ENCODE measurements at places on chromosomes 6 and 20.

GRCh38 chr6:9936551-9936950, 478.3 kb downstream of the TFAP2A start:
- DNase-seq: no peak
- H3K4me1 ChIP-seq: no peaks in the 10 kb centered on the region
- H3K36me3 ChIP-seq: no peaks in the 10 kb centered on the region
- H3K27ac ChIP-seq: no peak overlapping the region
- no peaks in the 10 kb centered on the region for H3K27me3 ChIP-seq

GRCh38 chr6:47023573-47023972, 18.6 kb downstream of the ADGRF1 start:
- H3K4me3 ChIP-seq: no peak overlapping the region
- H3K27ac ChIP-seq: no peak overlapping the region
- H3K4me1 ChIP-seq: no peaks in the 10 kb centered on the region

- no peak overlapping the region for H3K4me3 ChIP-seq
- DNase-seq: no peak
- H3K4me1 ChIP-seq: no peaks in the 10 kb centered on the region
- H3K27ac ChIP-seq: no peak overlapping the region
- no peaks in the 10 kb centered on the region for H3K27me3 ChIP-seq
Observed at GRCh38 chr20:25339608-25340007, 51.0 kb downstream of the ABHD12 start.

GRCh38 chr20:53170196-53170595, 198.0 kb downstream of the TSHZ2 start:
- DNase-seq: no peak
- H3K4me1 ChIP-seq: peaks cover 8% of the 10 kb centered on the region
- H3K27ac ChIP-seq: no peak overlapping the region

DNA sequence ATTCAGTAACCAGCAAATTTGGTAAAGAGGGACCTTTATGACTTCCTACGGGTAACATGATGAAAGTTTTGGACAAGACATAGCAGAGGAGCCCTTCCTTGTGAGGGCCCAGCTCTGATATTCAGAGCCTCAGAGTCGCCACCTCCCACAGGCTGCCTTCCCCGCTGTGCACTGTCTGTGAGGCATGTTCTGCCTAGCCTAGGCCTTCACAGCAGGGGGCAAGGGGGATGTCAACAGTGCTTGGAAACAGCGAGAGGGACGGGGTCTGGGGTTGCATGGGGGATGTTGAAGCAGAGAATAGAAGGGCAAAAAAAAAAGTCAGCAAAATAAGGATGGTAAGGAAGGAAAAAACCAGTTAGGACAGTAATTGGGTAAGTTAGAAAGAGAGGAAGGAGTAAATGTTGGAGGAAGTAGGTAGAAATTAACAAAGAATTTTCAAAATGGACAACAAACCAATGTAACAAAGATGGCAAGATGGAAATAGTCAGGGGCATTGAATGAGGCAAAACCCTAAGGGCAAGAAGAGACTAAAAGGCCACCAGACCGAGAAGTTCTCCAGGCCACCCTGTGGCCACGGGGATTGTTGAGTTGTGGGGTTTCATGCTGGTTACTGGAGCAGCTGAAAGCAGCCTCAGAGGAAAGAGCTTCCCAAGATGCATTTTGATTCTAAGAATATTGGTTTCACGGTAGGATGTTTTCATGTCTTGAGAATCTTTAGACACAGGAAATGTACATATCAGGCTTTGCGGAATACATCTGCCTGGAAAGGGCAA, 139.8 kb downstream of the LY86 start:
- H3K27ac ChIP-seq: no peak overlapping the region
- peaks cover 37% of the 10 kb centered on the region for H3K4me1 ChIP-seq
- DNase-seq: no peak
- no peaks in the 10 kb centered on the region for H3K27me3 ChIP-seq
- no peaks in the 10 kb centered on the region for H3K36me3 ChIP-seq
- no peak overlapping the region for H3K4me3 ChIP-seq

GRCh38 chr20:53872081-53872541, 198.3 kb downstream of the BCAS1 start:
- peaks cover 43% of the 10 kb centered on the region for H3K4me1 ChIP-seq
- H3K27ac ChIP-seq: no peak overlapping the region
- no peaks in the 10 kb centered on the region for H3K36me3 ChIP-seq

DNA sequence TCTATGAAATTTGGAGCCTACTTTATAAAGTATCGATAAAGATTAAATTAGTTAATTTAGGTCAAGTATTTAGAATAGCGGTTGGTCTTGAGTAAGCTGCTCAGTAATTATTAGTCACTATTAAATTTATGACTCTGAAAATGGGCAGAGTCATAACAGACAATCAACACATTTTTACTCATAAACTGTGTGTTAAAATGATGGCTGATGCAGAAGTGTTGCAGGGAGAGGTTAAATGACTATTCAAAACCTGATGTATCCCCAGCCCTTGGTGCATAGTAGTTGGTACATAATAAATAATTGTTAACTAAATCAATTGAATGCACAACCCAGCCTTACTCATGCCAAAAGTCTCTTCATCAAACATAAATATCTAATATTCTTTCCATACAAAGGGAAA, 30.6 kb downstream of the HIVEP2 start:
- peaks cover 19% of the 10 kb centered on the region for H3K36me3 ChIP-seq
- no peak overlapping the region for H3K27ac ChIP-seq
- no peak overlapping the region for H3K4me3 ChIP-seq
- no peak for DNase-seq
- peaks cover 3% of the 10 kb centered on the region for H3K27me3 ChIP-seq

GRCh38 chr6:56345376-56345995, 98.1 kb upstream of the COL21A1 start:
- H3K36me3 ChIP-seq: no peaks in the 10 kb centered on the region
- H3K4me3 ChIP-seq: no peak overlapping the region
- DNase-seq: no peak
- H3K4me1 ChIP-seq: peaks cover 17% of the 10 kb centered on the region
- H3K27ac ChIP-seq: no peak overlapping the region

- H3K27me3 ChIP-seq: no peaks in the 10 kb centered on the region
- no peak overlapping the region for H3K27ac ChIP-seq
- H3K36me3 ChIP-seq: no peaks in the 10 kb centered on the region
- H3K4me1 ChIP-seq: peaks cover 12% of the 10 kb centered on the region
- DNase-seq: no peak
Observed at GRCh38 chr6:5684320-5685053, 322.2 kb downstream of the NRN1 start.

DNA sequence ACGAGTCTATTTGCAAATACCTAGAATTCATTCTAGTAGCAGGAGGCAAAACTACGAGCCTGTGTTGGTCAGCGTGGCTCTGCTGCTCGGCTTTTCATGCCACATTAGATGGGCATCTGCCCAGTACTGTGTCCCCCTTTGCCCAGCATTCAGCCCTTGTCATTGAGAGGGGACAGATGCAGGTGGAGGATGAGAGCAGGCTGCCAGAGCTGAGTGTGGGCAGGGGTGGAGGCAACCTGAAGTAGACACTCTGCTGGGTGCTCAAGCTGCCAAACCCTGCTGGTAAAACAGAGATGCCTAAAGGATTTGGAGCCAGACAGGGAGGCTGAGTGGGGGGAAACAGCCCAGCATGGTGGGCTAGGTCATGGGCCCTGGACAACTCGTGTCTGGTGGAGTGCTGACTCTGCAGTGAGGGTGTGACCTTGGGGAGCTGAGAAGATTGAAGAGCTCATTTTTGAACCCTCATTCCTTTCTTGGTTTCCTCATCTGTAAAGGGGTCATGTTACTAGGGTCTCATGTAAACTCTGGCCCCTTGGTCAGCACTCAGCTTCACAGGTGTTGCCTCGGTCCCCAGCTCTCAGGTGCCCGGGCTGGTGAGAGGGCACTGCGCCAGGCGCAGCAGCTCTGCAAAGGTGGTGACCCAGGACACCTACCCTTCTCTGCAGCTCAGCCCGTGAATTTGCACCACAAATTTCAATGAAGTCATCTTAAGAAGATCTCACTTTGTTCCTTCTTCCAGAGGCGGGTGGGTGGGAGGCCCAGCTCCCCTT, 64.2 kb upstream of the BHLHE23 start:
- peaks cover 14% of the 10 kb centered on the region for H3K27me3 ChIP-seq
- H3K27ac ChIP-seq: no peak overlapping the region

DNA sequence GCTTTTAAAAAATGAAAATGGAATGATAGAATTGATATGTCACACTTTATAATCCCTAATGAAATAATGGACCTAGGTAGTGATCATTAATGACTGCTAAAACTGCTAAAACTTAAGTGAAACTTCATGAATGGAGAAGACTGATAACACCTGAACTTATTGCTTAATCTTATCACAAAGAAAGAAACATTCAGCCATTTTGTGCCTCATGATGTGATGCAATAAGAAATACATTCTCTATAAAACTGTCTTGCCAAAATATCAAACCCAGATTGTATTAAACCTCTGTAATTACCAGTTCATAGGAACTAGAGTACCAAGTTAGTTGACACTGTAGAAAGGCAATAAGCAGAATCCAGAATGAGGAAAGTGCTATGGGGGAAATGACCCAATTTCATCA, 54.4 kb upstream of the COL10A1 start:
- no peak overlapping the region for H3K27ac ChIP-seq
- no peak for DNase-seq
- no peaks in the 10 kb centered on the region for H3K27me3 ChIP-seq
- H3K4me1 ChIP-seq: no peaks in the 10 kb centered on the region
- no peak overlapping the region for H3K4me3 ChIP-seq
- peaks cover 5% of the 10 kb centered on the region for H3K36me3 ChIP-seq

- peaks cover 51% of the 10 kb centered on the region for H3K36me3 ChIP-seq
- H3K4me1 ChIP-seq: no peaks in the 10 kb centered on the region
- DNase-seq: peak; percentile 71
- no peak overlapping the region for H3K27ac ChIP-seq
- peak overlapping the region; percentile 22 for H3K4me3 ChIP-seq
Observed at GRCh38 chr6:52263709-52264540, 19.6 kb upstream of the IL17F start.

DNA sequence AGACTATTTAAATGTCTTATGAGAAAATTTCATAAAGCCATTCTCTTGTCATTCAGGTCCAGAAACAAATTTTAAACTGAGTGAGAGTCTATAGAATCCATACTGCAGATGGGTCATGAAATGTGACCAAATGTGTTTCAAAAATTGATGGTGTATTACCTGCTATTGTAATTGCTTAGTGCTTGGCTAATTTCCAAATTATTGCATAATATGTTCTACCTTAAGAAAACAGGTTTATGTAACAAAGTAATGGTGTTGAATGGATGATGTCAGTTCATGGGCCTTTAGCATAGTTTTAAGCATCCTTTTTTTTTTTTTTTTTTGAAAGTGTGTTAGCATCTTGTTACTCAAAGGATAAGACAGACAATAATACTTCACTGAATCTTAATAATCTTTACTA, 5.0 kb downstream of the MARCKS start:
- H3K27ac ChIP-seq: no peak overlapping the region
- peaks cover 41% of the 10 kb centered on the region for H3K36me3 ChIP-seq
- H3K4me3 ChIP-seq: peak overlapping the region; percentile 98
- peaks cover 21% of the 10 kb centered on the region for H3K27me3 ChIP-seq

DNA sequence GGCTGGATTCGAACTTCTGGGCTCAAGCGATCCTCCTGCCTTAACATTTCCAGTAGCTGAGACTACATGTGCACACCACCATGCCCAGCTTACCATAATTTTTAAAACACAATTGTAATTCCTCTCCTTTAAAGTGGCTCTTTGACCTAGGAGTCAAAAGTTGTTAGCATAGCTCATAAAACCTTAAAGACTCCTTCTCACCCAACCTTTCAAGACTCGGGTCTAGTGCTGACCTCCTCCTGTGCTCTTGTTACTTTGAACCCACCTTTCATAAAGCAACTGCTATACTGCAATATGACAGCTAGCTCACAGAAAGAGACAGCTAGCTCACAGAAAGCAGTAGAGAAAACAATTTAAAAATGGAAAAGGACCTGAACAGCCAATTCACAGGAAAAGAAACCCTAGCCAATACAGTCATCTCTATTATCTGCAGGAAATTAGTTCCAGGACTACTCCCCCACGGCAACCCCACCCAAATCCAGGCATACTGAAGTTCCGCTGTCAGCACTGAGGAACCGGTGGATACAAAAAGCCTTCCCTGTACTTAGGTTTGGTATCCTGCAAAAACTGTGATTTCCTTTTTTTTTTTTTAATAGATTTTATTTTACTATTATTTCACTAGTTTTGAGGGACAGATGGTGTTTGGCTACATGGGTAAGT, 20.3 kb downstream of the SSR1 start:
- peak overlapping the region; percentile 0 for H3K4me3 ChIP-seq
- no peak overlapping the region for H3K27ac ChIP-seq
- DNase-seq: no peak
- peaks cover 7% of the 10 kb centered on the region for H3K4me1 ChIP-seq
- H3K36me3 ChIP-seq: peaks cover 15% of the 10 kb centered on the region
- H3K27me3 ChIP-seq: no peaks in the 10 kb centered on the region

- H3K27me3 ChIP-seq: peaks cover 13% of the 10 kb centered on the region
- peak; percentile 58 for DNase-seq
- peaks cover 6% of the 10 kb centered on the region for H3K36me3 ChIP-seq
- H3K4me3 ChIP-seq: peak overlapping the region; percentile 94
- peak overlapping the region; percentile 100 for H3K27ac ChIP-seq
- H3K4me1 ChIP-seq: peaks cover 13% of the 10 kb centered on the region
Observed at GRCh38 chr6:161273274-161273751, 548 bp downstream of the AGPAT4 start.

DNA sequence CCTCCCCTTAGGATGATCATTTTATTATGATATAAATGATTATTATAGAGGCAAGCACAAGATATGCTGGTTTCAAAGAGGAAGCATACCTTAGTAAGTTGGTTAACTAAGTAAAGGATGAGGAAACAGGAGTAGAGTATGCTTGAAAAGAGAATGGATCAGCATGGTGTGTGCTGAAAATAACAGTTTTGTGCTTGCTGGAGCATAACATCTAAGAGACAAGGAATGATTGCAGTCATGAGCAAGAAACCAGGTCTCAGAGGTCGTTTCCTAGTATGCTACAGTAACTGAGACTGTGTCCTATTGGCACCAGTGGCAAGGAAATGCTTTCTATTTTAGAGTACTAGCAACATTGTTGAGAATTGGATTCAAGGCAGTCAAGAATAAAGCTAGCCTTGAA, 34.1 kb downstream of the CDC40 start:
- H3K27ac ChIP-seq: no peak overlapping the region
- no peaks in the 10 kb centered on the region for H3K4me1 ChIP-seq
- no peak for DNase-seq
- no peak overlapping the region for H3K4me3 ChIP-seq

GRCh38 chr6:32298632-32299336, 72.9 kb downstream of the TSBP1 start:
- no peak overlapping the region for H3K27ac ChIP-seq
- peaks cover 8% of the 10 kb centered on the region for H3K4me1 ChIP-seq
- H3K36me3 ChIP-seq: no peaks in the 10 kb centered on the region
- no peaks in the 10 kb centered on the region for H3K27me3 ChIP-seq
- DNase-seq: no peak

GRCh38 chr6:49072146-49072545, 390.9 kb downstream of the MMUT start:
- H3K4me1 ChIP-seq: no peaks in the 10 kb centered on the region
- H3K36me3 ChIP-seq: no peaks in the 10 kb centered on the region
- H3K27ac ChIP-seq: no peak overlapping the region
- no peak for DNase-seq
- no peaks in the 10 kb centered on the region for H3K27me3 ChIP-seq

- H3K36me3 ChIP-seq: no peaks in the 10 kb centered on the region
- H3K4me1 ChIP-seq: peaks cover 9% of the 10 kb centered on the region
- no peak overlapping the region for H3K4me3 ChIP-seq
- H3K27me3 ChIP-seq: peaks cover 4% of the 10 kb centered on the region
- H3K27ac ChIP-seq: no peak overlapping the region
Observed at GRCh38 chr6:168049706-168050224, 29.2 kb downstream of the FRMD1 start.
